ENCODE measurements at places on chromosomes 5 and 9.

DNA sequence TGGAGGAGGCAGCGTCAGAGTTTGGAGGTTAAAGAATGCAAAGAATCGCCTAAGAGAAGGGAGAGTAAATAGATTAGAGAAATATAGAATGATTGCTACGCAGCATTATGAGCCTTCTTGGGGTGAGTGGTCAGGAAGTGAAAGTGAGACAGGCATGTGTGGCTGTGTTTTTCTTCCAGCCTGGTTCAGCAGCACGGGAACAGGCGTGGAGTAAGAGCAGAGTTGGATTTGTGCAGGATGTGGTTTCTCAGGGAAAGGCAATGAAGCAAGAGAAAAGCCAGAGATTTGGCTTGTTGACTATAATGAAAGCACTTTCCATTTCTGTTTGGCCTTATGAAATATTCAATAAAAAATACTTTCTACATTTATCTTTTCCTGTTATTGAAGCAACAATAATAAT lies 34.3 kb upstream of the FRMD3 start:
- DNase-seq = no peak

DNA sequence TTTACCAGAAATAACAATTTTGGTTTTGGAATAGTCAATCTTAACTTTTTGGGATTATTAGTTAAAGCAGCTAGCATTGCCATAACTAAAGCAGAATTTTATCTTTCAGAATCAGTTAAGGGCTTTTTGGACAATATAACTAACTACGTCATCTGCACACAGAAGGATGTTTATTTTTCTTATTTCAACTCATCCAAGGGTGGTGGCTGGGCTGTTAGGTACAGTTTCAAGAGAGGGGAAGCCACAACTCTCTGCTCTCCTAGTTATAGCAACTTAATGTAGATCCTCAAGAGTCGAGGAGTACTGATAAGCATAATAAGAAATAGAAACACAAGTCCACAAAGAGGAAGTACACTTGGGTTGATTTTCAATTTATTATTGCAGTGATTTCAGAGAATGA lies 65.6 kb downstream of the ANKRD55 start:
- DNase-seq = no peak

DNA sequence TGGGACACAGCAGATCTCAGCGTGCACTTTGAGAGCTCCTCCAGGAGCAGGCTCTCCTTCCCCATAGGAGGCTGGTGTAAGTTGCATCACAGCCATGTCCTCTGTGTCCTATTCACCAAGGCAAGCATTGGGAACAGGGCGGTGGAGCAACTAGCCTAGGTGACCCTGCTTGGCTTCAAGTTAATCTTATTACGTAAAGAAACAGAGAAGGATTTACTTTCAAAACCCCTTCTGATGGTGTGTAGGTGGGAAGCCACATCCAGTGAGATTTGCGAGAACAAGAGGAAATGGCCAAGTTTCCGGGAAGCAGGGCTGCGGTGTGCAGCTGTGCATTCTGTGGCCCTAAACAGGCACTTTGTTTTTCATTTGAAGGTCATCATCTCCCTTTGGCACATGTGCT lies 80.2 kb downstream of the TRIO start:
- no peak for DNase-seq

DNA sequence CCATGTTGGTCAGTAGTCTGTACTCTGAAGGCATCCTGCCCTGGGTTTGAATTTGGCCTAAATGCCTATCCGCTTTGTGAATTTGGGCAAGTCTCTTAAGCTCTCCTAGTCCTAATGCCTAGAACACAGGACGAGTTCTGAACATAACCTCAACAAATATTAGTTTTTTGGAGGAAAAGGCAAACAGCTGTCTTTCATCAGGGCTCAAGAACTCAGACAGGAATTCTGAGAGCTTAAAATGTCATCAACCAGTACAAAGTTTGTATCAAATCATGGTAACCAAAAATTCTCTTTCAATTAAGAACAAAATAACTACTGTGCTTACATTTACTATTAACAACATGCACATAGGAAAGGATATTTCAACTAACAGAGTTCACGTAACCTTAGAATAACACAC lies 182.5 kb upstream of the PPP1R2B start:
- DNase-seq = no peak

DNA sequence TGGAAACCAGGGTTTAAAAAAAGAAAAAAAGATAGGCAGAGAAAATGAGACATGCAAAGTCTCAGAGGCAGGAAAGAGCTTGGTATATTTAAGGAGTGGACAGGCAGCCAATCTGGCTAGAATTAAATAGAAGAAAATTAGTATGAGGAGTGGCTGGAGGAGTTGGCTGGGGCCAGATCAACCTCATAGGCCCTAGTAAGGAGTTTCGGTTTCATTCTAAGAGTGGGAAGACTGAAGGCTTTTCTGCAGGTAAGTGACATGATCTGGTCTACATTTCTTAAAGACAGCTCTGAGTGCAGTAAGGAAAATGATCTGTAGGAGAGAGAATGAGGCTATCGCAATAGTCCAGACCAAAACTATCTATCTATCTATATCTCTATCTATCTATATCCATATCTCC lies 27.5 kb downstream of the ADRB2 start:
- DNase-seq = no peak

DNA sequence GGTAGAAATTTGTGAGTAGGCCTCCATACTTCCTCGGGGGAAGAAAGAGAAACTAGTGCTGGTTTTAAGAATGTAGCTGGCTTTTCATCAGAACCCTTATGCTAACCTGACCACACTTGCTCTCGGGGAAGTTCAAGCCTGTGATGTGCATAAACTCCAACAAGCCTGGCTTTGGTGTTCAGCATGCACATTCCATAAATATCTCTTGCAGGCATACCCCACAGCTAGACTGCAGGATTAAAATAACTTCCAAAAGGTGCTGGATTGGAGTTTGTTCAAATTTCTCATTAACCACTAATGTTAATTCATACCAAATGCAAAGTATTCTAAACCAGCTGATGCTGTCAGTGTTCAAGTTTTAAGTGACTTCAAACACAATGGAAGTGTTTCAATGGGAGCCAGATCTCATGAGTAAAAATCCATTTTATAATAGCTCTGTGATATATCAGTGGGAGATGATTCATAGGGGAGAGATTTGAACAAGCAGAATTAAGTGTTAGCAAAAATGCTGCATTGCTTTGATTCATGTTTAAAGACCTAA lies 79.4 kb downstream of the NPR3 start:
- no peak for DNase-seq

DNA sequence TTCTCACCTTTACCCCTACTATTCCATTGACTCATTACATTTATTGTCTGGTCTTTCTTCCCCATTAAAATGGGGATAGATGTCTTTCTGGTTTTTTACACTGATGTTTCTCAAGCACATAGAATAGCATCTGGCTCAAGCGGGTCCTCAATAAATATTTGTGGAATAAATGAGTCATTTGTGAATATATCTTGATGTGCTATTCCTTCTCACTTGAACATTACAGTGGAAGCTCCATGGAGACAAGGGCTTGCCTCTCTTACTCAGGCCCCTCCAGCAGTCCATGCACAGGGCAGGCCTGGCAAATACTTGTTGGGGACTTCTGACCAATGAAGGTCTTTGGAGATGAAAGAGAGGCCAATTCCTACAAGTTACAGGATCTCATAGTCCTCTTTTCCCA lies 151.7 kb upstream of the TAS2R1 start:
- no peak for DNase-seq

DNA sequence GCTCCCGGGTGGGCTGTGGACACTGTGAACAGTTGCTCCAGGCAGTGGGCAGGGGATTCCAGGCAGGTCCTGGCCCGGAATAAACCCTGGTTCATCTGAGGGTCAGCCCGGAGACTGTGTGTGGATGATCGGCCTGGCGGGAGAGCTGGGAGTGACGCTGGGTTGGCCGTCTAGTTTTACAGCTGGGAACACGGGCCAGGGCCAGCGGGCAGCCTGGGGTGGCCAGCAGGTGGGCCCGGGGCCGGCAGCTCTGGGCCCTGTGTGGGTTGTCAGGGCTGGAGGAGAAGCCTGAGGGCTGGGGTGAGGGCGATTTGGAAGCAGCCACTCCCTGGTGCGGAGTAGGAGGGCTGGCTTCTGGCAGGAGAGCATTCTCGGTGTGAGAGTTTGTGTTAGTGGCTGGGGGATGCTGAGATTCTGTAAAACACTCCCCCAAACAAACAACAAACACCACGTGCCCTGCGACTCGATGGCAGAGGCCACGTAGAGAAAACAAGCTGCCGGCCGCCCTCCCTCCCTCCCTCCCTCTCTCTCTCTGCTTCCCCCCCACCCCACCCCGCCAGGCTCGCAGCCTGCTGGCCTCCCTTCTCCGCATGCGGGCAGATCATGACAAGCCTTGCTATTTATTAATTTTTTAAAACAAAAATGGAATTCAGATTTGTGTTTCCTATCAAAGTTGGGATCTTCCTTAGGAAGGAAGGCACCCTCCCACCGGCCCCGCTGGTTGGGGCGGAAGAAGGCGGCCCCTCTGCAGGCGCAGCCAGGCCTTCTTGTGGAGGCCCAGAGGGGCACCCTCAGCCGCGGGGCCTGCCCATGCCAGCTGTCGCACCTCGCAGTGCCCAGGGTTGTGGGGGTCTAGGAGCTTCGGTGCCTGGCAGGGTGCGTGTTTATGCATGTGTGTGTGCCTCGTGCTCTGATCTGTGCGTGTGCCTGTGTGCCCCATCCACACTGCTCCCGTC lies 49.5 kb downstream of the RXRA start:
- DNase-seq = no peak

DNA sequence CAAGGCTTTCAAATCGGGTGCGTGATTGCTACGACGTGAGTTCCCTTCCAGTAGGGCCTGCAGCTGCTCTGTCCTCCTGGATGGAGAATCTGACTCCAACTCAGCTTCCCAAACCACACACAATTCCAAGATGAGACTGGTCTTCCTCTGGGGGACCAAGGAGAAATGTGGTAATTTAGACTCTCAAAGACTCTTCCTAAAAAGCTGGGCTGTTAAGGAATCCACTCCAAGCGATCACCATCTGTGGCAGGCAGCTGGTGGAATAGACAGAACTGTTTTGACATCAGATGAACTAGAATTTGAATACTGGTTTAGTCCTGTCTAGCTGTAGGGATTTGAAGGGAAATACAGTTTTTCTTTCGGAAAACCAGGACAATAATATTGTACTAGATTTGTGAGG lies 130.7 kb upstream of the KLF4 start:
- DNase-seq = no peak

- no peak for DNase-seq
Observed at GRCh38 chr5:10133830-10134229, 115.9 kb downstream of the ATPSCKMT start.

DNA sequence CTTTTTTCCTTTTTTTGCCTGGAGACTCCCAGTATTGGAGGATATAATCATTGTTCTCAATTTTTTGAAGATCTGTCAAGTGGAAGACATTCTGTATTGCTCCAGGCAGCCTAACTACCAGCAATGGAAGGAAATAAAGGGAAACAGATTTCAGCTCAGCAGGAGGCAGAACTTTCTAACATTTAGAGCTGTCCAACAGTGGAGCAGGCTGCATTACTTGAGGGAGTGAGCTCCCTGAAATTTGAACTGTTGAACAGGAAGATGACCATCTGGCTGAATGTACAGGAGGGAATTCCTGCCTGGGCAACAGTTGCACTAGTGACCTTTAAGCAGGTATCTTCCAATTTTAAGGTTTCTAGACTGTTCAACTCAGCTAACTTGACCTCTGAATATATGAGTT lies 1.1 kb upstream of the GAPVD1 start:
- DNase-seq = no peak

DNA sequence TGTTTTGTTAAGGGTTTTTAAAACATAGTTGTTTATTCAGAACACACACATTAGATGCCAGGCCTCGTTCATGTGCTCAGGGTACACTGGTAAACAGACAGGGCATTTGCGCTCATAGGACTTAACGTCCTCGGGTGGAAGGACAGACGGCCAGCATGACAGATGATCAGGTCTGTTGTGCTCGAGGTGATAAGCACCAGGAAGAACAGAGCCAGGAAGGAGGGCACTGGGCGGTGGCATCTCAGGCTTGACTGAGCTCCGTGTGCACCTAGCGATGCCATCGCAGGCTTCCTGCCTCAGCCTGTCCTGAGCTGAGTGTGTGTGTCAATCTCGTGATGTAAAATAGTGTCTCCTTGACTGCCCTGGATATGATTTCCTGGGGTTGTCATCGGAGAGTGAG lies 96.5 kb downstream of the EHMT1 start:
- DNase-seq = no peak

- peak; percentile 55 for DNase-seq
Observed at GRCh38 chr5:175696139-175696854, 38.4 kb downstream of the HRH2 start.

- peak; percentile 34 for DNase-seq
Observed at GRCh38 chr5:111116550-111116949, 24.4 kb downstream of the WDR36 start.

DNA sequence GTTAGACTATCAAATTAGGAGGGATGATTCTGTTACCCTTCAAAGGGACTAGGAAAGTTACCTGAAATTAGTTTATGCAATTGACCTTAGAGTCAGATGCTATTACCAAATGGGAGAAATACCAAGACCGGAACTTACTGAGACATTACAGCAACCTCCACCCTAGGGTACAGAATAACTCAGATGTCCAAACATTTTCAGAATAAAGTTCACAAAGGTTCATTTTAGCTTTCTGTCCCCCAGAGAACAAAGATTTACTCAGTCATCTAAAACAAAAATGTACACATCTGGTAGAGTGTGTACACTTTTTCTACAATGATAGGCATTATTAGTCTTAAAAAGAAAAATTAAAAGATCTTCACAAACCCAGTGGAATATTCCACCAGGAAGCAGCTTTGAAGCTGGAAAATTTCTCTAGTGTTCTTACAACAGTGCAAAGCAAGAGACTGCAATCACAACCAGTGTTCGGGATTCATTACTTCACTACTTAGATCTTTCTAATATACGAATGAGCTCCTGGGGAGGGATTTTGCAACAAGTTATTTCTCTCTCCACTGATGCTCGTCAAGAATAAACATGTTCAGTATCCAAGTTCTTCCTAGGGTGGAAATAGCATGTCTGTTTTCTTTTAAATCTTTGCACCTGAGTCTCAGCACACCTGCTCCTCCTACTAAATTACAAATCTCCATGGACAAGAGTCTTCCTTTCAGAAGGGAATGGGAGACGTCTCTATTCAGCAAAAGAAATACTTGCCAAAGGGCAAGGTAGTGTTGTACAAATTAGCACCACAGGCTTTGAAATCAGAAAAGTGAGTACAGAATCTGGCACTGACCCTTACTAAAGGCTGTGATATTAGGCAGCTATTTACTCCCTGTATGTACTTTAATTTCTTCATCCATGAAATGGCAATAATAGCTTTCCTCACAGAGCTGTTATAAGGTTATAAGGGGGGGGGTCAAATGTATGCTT lies 8.8 kb downstream of the ETF1 start:
- DNase-seq = no peak

DNA sequence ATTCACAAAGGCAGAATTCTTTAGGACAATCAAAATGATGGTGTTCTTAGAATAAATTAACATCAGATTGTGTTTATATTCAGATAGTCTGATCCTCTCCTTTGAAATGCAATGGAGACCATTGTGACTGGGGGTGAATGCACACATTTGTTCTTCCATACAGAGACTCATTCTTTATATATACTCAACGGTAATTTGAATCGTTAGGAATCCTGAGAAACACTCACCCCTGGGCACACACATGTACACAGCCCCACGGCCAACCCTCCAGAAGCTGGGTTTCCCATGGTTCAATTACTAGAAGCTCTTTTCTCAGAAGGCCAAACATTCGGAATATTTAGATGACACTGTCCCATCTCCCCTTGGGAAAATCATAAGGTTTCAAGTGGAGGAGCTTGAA lies 57.5 kb upstream of the EPB41L4B start:
- no peak for DNase-seq

- no peak for DNase-seq
Observed at GRCh38 chr5:15585841-15586591, 86.0 kb downstream of the FBXL7 start.

GRCh38 chr9:80556631-80557030 lies 984.9 kb downstream of the TLE4 start:
- DNase-seq = no peak

- DNase-seq = no peak
Observed at GRCh38 chr9:818958-819357, 22.5 kb upstream of the DMRT1 start.

All from putamen (tissue), 1 donor.